ENCODE measurements at places on chromosomes 5 and 9.
A peak's percentile ranks its signal among the peaks of the same experiment; 100 is the strongest.

- no peak for DNase-seq
These were observed 39.0 kb downstream of the SMARCA2 start for GRCh38 chr9:2053883-2054845.

DNA sequence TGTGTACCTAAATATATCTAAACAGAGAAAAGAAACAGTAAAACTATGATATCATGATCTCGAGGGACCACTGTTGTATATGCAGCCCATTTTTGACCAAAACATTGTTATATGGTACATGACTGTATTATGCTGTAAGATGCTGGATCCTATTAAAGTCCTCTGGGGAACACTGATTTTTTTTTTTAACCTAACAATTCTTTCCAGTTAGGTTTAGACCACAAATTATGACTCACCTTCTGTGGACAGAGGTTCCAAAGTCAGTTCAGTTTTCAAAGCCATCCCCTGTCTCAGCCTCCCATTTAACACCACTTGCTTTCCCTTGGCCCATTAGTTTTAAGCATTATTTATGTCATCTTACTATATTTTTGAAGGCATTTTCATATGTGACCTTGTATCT, 27.1 kb downstream of the TRMO start:
- no peak for DNase-seq

GRCh38 chr5:151471276-151471675, 23.9 kb downstream of the SLC36A1 start:
- DNase-seq = no peak

DNA sequence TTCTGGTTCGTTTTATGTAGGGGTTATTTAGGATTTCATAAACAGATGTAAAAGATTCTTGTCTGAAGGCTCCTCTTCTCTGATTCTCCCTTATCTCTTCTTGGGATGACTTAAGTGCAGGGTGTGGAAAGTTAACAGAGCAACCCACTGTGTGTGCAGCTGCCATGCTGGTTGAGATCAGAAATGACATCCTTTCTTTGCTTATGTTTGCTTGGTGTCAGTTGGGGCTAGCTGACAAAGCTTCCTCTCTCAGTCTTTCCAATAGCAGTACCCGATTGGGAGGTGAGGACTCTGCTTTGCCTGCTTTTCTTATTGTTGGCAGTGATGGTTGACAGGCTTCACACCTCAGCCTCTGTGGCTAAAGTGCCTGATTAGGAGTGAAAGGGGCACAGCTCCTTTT, 26.5 kb downstream of the OGN start:
- DNase-seq = no peak

DNA sequence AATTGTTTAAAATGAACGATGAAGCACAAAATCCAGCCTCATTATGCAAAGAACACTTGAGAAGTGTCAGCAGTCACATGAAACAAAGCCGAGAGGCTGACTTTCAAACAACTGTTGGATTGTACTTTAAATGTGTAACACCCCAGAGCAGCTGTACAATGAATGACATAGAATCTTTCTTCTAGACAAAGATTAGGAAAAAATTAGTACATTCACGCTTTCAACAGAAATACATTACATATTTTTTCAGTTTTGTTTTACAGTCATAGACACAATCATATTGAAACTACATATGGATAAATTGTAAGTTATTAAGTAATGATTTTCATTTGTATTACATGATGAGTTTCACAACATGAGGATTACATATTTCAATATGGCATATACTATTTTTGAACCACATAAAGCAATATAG, 10.6 kb upstream of the AGXT2 start:
- DNase-seq = no peak

GRCh38 chr9:95017661-95018060, 291.2 kb downstream of the AOPEP start:
- no peak for DNase-seq

GRCh38 chr5:138702166-138703077, 50.8 kb upstream of the CTNNA1 start:
- DNase-seq = no peak

- DNase-seq = no peak
These were observed 50.2 kb downstream of the PSMB7 start for GRCh38 chr9:124365036-124365435.

DNA sequence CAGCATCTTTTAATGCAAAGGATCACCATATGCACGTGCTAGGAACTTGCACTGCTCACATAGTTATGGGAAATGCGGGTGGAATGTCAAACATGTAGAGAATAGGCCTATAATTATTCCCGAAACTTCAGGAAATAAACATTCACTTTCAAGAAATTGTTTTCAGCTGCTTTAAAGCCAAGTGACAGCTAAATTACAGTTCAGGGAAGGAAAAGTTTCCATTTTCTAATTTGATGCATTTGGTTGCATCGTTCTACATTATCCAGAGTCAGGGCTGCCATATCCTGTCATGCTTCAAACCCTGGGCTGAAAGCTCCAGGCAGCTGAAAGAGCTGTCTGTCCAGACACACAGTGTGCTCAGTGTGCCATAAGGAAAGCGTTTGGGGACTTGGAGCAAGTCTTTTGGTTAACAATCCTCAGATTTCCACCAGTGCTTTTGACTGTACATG, 518.1 kb downstream of the CSNK1G3 start:
- no peak for DNase-seq

- no peak for DNase-seq
These were observed 21.6 kb upstream of the MELK start for GRCh38 chr9:36551129-36551528.

- no peak for DNase-seq
These were observed 1249.5 kb upstream of the CDH18 start for GRCh38 chr5:21237461-21237860.

- no peak for DNase-seq
These were observed 6.1 kb downstream of the CA9 start for GRCh38 chr9:35679766-35680330.

- DNase-seq = no peak
These were observed 1342.1 kb upstream of the C9orf72 start for GRCh38 chr9:28915202-28915930.

- no peak for DNase-seq
These were observed 127.2 kb downstream of the PDE8B start for GRCh38 chr5:77337686-77338085.

DNA sequence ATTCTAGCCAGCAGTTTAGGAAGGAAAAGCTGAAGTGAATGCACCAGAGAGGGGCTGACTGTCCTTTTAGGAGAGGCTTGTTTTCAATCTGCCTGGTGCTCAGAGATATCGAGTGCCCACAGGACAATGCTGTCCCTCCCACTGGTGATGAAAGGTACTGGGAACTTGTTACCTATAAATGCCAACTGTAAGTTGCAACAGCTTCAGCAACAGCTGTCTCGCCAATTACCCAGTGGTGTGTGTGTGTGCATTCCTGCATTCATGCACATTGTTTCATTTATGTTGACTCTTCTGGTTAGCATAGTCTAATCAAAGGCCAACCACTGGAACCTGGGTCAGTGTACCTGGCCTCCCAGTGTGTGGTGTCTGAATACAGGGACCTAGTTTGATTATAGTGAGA, 161.1 kb downstream of the CSNK1G3 start:
- no peak for DNase-seq

- peak; percentile 71 for DNase-seq
These were observed 7.9 kb upstream of the NINJ1 start for GRCh38 chr9:93141771-93142483.

- no peak for DNase-seq
These were observed 439.9 kb downstream of the BRINP1 start for GRCh38 chr9:118929287-118929686.

DNA sequence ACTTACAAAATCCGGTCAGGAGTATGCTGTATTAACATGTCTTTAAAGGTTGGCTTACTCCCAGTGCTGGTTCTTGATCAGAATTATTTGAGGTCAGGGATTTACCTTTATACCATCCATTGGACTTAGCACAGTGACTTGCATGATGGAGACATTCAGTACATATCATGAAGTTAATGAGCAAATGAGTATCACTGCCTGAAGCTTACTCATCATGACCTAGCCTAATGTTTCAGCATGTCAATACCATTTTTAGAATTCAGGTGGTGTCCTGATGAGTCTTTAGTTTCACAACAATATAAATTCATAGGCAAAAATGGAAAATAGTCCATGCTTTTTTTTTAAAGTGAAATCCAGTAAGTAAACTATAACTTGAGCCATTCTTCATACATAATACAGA, 226.0 kb upstream of the C9orf72 start:
- DNase-seq = no peak

DNA sequence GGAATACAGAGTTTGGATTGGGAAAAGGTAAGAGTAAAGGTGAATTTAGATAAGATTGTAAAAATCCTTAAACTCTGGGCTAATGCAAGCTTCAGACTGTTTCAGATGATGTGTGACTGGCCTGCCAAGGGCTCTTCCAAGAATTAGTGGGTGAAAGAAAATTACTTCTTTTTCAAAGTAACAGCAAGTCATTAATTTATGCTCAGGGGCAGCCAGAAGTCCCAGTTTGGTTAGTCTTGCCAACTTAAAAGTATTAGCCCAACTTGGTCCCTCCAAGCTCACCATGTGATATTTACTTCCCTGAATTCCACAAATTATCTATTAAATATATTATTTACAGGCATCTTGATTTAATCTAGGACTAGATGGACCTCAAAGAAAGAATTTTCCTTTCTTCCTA, 947.8 kb downstream of the NR2F1-AS1 start:
- no peak for DNase-seq

- no peak for DNase-seq
These were observed 54.4 kb upstream of the CCDC112 start for GRCh38 chr5:115350894-115351293.

DNA sequence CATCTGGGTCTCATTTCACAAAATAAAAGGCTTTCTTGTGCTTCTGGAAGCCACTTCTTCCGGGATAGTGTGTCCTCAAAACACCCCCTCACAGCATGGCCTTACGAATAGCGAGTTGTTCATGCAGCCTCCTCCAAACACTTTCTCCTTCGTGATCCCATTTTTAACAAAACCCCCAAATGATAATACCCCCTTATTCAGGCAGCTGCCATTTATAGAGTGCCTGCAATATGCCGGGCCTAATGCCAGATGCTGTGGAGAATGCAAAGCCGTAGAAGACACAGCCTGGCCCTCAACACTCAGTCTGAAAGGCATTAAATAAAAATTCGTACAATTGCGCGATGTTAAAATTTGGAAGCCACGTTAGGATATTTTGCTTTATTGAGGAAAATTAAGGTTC, 66.4 kb upstream of the SLC44A1 start:
- DNase-seq = no peak

DNA sequence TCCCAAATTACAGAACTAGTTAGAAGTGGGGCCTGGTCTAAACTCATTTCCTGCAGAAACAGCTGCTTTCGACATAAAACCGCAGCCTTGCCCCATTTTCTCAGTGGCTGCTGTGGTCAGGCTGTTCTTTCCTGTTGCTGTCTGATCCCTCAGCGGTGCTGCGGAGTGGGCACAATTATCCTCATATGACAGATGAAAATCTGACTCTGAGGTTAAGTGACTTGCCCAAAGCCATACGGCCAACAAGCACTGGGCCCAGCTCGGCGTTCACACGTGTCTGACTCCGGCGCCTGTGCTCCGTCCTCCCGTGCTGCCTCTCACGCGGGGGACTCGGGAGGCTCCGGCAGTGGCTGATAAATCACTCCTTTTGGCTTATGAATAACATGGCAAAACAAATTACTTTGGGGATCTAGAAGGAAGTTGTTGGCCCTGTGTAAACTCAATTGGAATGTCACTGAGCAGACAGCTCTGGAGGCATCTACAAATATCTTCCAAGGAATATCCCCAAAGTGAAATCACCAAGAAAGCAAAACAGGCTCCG, 142.6 kb upstream of the LMX1B start:
- peak; percentile 89 for DNase-seq

DNA sequence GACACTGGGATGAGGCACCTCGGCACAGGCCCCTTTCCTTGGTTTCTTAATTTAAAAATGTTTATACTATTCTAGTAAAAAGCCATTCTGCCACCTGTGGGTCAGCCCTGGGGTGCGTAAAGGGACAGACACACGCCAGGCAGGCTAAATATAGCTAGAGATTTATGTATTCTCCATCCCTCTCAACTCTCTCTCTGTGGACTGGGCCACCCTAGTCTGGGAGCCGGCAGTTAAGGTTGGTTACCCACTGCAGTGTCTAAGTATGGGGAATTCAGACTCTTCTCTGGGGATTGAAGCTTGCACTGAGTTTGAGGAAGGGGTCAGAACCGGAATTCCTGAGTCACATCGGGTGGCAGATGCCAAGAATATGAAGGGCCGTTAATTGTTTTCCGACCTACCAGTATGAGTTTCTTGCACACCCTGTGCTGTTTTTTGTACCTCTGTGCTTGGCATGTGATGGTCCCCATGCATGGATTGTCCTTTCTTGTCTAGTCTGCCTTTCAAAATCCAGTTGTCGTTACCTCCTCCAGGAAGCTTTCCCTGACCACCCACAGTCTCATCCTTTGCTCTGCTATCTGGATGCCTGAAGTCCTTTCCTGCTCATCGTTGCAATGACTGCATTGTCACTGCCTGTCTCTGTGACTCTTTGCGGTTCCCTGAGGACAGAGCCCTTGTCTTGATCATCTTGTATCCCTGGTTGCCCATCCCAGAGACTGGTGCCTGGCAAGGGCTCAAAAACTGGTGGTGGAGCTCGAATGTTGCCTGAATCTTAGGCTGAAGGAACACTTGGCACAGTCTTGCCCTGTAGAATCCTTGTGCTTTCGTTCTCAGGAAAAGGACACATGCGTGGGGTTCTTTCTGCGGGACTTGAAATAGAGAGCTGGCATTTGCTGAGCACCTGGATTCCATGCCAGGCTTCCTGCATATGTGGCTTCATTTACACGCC, 2.1 kb downstream of the NEURL1B start:
- DNase-seq = no peak

- peak; percentile 35 for DNase-seq
These were observed 222.2 kb upstream of the IRX1 start for GRCh38 chr5:3373391-3373790.

DNA sequence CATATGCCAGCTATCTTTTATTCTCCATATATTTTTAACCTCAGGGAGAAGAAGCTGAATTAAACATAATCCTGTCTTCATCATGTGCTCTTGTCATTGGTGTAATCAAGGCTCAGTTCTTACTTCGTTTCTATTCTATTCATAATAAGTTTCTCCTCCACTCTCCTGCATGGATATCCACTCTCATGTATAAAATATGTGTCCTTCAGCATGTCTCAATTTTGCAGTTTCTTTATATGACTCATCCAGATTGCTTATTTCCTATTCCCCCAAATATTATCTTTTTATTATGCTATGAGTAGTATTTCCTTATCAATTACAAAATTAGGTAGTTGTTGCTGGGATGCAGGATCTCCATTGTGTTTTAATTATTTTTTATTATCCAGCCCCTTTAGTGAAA, 643.7 kb upstream of the ACO1 start:
- no peak for DNase-seq

DNA sequence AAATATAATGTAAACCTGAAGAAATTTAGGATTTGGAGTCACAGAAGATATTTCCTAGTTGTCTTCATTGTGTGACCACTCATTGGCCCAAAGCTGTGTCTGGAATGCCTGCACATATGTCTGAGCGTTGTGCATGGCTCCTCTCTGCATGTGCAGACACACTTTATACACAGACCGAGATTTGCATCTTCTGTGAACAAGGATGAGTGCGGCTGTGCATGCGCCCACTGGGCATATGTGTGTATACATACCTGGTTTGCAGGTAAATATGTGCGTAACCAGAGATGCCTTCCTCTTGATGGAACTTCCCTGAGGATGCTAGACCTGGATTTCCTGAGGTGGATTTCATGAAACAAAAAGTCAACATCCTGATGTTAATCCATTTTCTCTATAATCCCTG, 19.1 kb downstream of the PHF2 start:
- DNase-seq = peak; percentile 26

- DNase-seq = no peak
These were observed 23.4 kb upstream of the BARX1 start for GRCh38 chr9:93978551-93978950.
